ENCODE measurements at places on chromosomes 2 and 18. TPM values are rescaled to one million over a fixed set of nuclear protein-coding genes. Genes with fewer than 3 reads are reported as not detected.

DNA sequence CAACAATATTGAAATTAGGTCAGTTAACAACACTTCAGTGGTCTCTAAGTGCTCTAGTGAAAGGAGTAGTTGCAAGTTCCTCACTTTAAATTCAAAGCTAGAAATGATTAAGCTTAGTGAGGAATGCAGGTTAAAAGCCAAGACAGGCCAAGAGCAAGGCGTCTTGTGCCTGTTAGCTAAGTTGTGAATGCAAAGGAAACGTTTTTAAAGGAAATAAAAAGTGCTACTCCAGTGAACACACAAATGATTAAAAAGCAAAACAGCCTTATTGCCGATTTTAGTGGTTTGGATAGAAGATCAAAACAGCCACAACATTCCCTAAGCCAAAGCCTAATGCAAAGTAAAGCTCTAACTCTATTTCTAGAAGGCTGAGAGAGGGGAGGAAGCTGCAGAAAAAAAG lies 44.7 kb downstream of the ANTXR1 start:
- no peak for DNase-seq

DNA sequence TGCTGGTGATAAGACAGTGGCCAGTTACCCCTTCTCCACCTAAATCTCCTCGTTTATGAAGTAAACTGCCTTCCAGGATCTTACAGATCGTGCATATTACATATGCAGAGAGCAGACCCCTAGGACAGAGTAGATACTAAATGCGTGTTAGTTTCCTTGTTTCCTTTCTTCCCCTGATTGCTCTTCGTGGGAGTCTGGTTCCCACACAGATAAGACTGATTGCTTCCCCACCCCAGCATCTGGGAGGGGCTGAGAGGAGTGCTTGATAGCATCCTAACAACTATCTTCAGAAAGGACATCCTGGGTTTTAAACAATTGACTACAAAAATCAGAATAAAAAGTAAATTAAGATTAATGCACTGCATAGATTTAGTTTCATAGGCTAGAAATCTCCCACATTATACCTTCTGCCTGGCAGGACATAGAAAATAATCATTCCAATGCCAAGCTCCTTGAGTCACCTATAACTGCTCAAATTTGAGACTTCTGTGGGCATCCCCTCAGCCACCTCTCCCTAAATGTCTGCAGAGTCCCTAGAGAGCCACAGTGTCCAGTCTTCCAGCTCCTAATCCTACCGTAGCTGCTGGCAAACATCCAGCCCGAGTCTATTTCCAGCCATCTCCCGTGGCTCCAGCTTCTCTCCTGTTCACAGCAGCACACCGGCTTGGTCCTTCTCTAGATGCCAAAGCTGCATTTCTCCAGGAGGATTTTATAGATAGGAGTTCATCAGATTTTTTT lies 128.3 kb downstream of the LRRC30 start:
- DNase-seq, result no peak

DNA sequence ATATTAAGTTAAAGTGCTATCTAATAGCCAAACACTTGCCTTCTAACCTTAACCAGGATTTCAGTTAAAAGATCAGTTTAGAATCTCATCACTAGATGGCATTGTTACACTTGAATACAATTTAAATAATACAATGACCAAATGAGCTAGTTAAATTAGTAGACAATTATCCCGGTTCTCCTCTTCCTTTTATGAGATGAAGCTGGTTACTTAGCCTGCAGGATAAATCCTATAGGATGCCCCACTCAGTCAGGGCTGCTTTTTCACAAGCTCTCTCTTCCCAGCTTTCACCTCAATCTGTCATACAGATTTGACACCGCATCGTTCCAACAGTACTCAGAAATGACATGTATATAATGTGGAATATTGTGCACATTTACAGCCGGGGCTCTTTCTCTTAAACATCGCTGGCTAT lies 678.8 kb downstream of the KCNJ3 start:
- DNase-seq, result no peak

DNA sequence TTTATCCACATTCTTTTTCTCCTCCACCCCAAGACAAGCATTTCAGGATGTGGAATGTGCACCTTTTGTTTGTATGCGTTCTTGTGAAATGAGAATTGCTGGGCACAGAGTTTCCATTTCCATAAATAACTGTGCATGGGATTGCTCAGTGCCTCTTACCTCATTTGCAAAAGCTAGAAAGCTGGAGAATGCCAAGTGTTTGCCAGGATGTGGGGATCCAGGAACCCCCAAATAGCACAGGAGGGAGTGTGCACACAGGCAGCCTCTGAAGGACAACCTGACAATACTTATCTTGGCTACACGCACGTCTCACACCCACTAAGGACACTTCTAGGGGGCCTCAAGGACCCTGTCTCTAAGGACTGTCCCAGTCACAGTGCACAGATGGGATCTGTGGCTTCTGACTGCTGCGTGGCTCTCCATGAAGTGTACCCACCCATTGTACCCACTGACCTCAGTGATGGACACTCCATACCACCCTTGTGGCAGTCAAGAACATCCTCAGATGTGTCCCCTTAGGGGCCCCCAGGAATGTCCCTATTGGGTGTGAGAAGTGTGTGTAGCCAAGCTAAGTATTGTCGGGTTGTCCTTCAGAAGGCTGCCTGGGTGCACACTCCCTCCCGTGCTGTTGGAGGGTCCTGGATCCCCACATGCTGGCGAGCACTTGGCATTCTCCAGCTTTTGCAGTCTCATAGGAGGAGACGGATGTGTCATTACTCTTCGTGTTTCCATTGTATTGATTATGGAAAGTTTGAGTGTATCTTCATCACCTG lies 38.4 kb downstream of the CAPN13 start:
- peak; percentile 52 for DNase-seq

- DNase-seq, result no peak
These were observed 188.9 kb downstream of the CMPK2 start for GRCh38 chr2:6676776-6677175.

- no peak for DNase-seq
These were observed 439.7 kb upstream of the TNP1 start for GRCh38 chr2:217299590-217299989.

- DNase-seq, result no peak
These were observed 694.5 kb downstream of the TDRD15 start for GRCh38 chr2:21818212-21818795.

DNA sequence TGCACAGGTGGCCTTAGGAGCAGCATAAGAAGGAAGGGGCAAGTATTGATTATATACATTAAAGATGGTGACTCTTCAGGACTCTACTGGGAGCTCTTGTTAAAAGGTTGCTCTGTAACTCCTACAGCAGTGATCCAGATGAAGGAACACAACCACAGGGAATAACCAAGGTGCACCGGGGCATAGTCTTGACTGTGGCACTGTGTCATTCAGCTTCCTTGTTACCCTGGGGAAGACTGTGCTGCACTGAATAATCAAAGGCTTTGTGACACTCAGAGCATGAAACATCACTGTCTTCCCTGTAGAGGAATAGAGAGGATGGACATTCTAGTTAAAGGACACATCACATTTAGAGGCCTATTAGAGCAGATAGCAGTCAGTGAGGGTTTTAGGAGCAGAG lies 105.3 kb downstream of the UBE2E3 start:
- DNase-seq, result no peak

DNA sequence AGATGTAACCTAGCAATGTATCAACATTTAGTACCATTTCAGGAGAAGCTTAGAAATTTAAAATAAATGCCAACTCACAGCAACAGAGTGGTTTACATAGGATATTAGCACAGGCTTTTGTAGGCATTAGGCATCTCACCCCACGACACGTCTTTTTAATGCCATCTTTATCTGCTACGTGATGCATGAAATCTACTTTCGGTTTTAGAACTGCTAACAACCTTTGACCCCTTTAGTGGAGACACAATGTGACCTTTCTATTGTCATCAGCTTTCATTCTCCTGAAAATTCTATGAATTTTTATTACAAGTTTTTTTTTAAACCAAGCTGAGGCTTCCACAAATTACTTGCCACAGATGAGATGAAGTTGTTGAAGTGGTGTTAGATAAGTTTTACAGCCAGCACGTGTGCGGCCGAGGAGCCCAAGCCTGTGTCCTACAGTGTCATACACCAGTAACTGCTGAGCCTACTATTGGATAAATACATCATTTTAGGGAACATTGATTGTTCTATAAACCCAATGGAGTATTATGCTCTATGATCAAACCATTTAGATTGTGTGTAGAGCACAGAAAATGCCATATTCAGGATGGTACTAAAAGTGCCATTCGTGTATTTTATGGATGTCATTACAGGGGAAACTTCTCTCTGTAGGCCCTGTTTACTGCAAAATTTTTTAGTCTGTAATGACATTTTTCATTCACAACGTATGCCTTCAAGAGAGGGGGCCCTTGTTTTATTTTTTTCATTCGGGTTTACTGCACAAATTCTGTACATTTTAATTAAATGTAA lies 151.6 kb downstream of the PTGR3 start:
- DNase-seq, result no peak

NT5C1B gene
- total RNA-seq, result not detected

SLC38A11 gene
- total RNA-seq, result 13.4 TPM

GRCh38 chr2:56191617-56192016 lies 7.8 kb downstream of the CCDC85A start:
- no peak for DNase-seq

LYPD1 gene
- 33.9 TPM for total RNA-seq

DNA sequence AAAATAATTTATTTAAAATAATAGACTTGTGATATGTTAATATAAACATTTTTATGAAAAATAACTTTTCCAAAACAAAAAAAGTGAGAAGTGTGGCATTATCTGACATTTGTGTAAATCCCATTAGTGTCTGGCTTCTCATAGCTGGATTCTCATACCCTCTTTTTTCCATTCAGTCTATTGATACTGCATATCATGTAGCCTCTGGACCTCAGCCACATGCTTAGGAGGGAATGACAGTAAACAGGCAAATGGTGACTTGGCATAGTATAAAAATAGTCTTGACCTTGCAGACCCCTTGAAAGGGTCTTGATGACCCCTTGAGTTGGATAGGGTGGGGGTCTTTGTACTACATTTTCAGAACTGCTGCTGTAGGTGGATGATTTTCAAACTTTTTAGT lies 29.2 kb downstream of the GALNT1 start:
- no peak for DNase-seq

SERPINE2 gene
- total RNA-seq, result 37.4 TPM

DNA sequence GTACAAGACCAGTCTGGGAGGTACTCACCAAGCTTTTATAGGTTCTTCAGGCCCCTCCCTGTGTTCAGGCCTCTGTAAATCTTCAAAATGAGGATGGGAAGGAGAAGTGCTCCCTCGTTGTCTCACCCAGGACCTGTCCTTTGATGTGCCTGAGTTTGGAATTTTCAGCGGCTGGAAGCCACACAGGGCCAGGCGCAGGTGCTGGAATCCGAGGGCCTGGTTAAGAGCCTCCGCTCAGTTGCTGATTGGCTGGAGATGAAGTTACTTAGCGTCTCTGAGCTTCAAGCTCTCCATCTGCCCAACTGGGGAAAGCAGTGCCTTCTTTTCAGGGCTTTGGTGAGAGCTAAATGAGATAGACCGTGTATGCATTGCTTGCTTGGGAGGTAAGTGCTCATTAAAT lies 30.0 kb downstream of the HJURP start:
- no peak for DNase-seq

DNA sequence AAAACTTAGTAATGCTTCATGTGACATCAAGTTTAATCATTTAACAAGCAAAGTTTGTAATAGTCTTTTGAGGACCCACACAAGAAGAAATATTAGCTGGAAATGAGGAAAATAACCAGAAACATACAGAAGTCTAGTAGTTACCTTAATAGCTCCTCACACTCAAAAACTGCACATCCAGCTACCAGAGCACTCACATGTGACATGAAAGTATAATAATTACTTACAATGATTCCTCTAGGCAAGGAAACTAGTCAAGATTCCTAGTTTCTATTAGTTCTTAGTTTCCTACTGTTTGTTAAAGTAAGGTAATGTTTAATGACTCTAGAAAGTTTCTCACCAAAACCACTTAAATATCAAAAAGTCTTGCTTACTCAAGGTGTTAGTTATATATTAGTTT lies 335.8 kb downstream of the RAD51AP2 start:
- DNase-seq, result no peak

- no peak for DNase-seq
These were observed 482.0 kb downstream of the PIK3C3 start for GRCh38 chr18:42437001-42437400.

DNA sequence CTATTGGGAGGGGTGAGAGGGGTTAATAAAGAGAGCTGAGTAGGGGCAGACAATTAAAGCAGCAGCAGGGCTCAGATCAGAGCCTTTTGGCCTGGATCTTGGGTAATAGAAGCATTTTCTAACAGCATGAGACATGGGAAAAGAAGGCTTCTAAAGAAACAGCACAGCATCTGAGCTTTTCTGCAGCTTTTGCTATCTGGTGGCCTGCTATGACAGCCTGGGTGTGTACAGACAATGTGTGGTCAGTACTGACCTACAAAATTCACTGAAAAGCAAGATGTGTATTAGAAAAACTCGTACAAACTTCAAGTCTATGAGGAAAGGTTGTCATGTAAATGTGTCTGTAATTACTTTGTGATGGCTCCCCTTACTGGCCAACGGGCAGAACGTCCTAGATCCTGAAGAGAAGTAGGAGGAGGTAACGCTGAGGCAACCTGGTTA lies 95.6 kb downstream of the GALNT3 start:
- DNase-seq, result no peak

- DNase-seq, result no peak
These were observed 340.8 kb upstream of the MYT1L start for GRCh38 chr2:2671826-2672225.

DNA sequence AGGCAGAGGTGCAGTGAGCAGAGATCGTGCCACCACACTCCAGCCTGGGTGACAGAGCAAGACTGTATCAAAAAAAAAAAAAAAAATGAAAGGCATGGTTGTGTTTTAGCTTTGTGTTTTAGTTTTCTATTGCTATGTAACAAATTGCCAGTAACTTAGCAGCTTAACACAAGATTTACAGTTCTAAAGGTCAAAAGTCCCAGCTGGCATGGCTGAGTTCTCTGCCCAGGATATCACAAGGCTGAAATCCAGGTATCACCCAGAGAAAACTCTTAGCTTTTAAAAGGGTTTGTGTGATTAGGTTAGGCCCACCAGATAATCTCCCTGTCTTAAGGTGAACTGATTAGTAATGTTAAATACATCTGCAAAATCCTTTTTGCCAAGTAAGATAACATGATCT lies 107.7 kb upstream of the YPEL5 start:
- no peak for DNase-seq

C2orf80 gene
- total RNA-seq, result not detected

COBLL1 gene
- total RNA-seq, result 32.1 TPM

KCMF1 gene
- 62.2 TPM for total RNA-seq

GBX2 gene
- 2.1 TPM for total RNA-seq

DNA sequence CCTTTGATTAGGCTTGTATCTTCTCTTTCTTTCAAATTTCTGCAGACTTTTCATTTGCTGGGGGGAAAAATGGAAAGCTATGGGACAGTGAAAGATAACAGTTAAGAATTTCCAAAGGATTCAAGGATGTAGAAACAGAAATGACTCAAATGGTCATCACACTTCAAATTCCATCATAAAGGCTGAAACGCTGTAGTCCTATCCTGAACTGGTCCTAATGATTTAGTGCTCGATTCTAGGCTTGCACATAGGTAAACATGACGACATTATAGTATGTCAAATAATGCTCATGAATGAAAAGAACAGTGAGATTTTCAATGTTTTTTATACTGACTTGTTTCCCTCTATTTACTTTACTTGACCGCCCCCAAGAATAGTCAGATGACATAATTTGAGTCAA lies 15.7 kb upstream of the MMADHC start:
- no peak for DNase-seq
